ENCODE measurements at places on chromosomes 6 and 20.
A peak's percentile ranks its signal among the peaks of the same experiment; 100 is the strongest.

- DNase-seq, result no peak
Measured at GRCh38 chr20:34389206-34389953, 26.3 kb downstream of the ITCH start.

GRCh38 chr6:159602431-159603041, 90.5 kb downstream of the SOD2 start:
- no peak for DNase-seq

- no peak for DNase-seq
Measured at GRCh38 chr20:24990810-24991252, 1.7 kb downstream of the APMAP start.

- no peak for DNase-seq
Measured at GRCh38 chr6:155378276-155378675, 64.0 kb upstream of the TFB1M start.

GRCh38 chr20:50042370-50043313, 59.9 kb downstream of the SNAI1 start:
- no peak for DNase-seq

DNA sequence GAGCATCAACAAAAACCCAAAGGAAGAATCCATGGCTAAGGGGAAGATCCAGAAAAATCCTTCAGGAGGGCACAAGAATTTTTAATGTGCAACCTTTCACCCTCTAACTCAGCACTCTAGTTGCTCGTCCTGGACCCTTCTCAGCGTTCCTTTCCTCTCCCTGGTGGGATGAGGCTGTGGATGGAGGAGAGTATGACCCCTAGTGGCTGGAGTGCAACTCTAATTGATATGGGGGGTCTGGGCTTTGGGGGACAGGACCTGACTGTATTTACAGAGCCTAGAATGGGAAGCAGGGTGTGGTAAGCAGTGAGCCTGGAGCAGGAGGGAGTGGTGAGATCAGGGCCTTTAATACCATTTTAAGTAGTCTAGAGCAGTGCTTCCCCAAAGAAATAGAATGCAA, 83.9 kb upstream of the CEP85L start:
- DNase-seq, result no peak

DNA sequence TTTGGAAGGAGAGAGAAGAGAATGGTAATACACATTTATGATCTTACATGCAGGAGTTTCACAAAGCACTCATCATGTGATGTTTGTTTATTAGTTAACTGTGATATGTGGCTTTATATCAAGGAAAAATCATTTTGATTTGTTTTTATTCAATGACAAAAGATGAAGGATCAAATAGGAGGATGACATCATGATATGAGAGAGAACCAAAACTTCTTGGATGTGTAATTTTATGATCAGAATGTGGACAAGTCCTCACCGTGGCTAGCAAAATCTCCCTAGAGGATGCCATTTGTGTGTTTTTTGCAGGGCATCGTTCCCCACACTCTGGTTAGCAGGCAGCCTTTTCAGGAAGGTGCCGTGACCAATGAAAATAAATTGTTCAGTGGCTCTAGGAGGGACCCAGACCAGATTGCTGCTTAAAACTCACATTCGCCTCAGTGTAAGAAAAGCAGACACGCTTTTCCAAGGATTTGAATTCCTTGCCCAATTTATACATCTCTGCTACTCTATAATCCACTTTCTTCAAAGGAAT, 552.7 kb downstream of the NKAIN2 start:
- DNase-seq, result no peak

DNA sequence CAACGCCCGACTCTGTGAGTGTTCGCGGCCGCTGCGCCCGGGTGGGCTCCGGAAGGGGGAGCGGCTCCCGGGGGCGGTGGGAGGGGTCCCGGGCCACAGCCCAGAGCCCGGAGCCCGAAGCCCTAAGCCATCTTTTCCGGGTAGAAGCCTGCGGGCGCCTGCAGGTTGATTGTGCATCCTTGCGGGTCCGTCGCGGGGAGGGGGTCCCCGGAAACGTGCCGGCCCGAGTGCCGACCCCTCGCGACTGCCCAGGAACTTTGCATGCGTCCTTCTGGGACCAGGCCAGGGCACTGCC, 413 bp downstream of the PTPRA start:
- DNase-seq, result no peak

GRCh38 chr6:155341130-155341828, 27.0 kb upstream of the TFB1M start:
- DNase-seq, result peak; percentile 44

DNA sequence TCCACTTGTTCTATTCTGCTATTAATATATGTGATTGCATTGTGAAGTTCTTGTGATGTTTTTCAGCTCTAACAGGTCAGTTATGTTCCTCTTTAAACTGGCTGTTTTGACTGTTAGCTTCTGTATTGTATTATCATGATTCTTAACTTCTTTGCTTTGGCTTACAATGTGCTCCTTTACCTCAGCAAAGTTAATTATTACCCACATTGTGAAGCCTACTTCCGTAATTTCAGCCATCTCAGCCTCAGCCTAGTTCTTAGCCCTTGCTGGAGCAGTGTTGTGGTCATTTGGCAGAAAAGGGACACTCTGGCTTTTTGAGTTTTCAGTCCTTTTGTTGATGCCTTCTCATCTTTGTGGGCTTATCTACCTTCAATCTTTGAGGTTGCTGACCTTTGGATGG, 440.2 kb downstream of the TBC1D32 start:
- no peak for DNase-seq

DNA sequence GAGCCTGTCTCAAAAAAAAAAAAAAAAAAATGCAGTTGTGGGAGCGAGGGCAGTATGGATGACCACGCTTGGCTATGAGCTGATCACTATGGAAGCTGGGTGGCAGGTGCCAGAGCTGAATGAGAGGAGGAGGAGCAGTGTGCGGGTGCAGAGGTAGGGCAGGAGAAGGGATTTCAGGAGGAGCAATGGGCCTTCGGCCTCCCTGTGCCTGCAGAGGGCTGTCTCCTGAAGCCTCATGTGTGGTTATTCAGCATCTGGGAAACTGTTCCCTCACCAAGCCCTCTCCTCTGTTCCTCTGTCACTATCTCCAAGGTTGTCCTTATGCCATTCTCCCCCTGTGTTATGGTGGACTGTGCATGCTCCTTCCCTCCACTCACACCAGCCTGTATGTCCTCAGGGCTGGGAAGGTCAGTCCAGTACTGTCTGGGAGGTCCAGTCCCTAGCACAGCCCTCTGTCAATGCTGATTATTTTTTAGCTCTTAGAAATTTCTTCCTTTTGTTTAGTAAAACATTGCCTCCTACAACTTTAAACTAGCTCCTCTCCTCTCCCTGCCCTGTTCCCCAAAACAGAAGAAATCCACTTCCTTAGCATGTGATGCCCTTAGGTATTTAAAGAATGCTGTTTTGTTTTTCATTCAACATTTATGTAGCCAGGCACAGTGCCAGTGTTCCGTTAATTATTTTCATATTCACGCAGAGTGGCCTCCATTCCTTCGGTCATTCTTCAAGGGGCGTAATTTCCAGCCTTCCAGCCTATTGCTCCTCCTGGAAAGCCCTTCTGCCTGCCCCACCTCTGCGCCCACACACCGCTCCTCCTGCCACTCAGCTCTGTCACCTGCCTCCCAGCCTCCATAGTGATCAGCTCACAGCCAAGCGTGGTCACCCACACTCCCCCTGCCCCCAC, 48.9 kb downstream of the CNBD2 start:
- DNase-seq, result peak; percentile 40

DNA sequence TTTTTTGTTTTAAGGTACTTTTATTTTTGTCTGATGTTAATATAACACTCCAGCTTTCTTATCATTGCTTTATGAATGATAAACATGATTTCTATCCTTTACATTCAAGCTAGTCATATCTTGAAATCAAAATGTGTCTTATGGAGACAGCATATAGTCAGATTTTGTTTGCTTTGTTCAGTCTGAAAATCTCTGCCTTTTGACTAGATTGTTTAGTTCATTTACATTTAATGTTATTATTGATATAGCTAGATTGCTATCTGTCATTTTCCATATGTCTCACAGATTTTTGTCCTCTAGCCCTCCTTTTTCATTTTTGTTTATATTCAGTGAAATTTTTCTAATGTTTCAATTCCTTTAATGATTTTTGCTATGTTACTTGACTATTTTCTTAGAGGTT, 332.8 kb downstream of the SMOC2 start:
- DNase-seq, result no peak

GRCh38 chr6:104525677-104526322, 333.9 kb downstream of the HACE1 start:
- DNase-seq, result peak; percentile 17

GRCh38 chr6:14665827-14666724, 548.5 kb downstream of the CD83 start:
- peak; percentile 79 for DNase-seq

DNA sequence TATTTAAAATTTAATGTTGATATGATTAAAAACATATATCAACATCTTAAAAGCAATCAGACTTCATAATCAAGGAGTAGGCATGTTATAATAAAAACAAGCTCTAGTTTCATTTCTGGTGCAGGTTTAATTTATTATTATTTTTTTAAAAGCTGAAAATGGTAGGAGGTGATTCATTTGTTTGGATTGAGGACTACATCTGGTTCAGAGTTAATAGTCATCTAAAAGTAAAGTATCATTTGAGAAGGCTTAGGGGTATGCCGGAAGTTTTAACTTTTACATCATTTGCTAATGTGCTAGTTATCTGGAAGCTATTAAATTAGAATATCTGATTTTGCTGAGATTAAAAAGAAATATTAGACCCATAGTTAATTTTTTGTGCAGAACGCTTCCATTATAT, 169.5 kb upstream of the LAMA2 start:
- peak; percentile 27 for DNase-seq

DNA sequence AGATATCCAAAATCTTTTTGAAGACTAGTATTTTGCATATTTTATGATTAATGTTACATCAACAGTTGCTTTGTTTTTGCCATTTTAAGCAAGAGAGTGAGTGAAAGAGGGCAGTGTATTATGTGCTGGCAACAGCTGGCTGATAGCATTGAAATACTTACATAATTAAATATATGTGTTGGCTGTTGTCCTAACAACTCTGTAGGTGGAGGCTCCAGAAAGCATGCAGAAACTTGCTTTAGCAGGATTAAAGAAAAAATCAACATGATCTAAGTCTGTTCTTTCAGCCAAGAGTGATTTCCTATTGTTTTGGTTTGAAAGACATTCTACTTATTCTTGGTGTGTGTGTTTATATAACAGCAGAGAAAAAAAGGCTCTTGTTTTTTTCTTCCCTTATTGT, 127.5 kb downstream of the CDKAL1 start:
- DNase-seq, result no peak

- DNase-seq, result peak; percentile 46
Measured at GRCh38 chr6:18501663-18502013, 114.5 kb downstream of the RNF144B start.

DNA sequence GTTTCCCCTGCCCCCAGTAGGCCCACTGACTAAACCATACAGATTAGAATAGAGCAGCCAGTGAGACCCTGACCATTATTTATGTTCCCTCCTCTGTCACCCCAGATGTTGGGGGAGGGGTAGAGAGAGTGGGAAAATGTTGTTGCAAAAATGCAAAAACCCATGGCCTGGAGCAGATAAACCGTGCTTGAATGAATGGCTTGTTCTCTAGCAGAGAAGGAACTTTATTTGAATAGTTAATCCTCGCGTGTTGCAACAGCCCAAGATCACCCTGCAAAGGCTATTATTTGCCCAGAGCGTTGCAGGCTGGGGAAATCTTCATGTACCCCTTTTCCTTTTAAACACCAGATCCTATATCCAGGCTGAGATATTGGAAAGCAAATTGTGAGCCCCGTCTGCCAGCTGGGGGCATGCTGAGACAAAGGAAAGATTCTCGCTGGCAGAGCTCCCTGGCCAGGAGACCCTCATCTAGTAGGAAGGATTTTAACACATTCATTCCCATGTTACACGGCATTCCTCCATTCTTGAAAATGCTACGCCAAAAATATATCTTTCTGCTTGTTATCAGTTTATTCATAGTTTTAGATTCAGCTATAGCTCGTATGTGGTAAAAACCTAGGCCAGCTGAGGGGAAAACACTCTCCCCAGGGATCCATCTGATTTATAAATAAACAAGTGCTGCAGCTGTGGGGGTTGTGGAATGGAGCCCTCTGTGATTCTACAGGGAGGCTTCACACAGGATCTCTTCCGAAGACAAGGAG, 53.0 kb downstream of the LINC00237 start:
- no peak for DNase-seq

GRCh38 chr6:87772597-87773530, 70.8 kb upstream of the AKIRIN2 start:
- DNase-seq, result no peak

- no peak for DNase-seq
Measured at GRCh38 chr6:6243846-6244245, 76.6 kb downstream of the F13A1 start.

DNA sequence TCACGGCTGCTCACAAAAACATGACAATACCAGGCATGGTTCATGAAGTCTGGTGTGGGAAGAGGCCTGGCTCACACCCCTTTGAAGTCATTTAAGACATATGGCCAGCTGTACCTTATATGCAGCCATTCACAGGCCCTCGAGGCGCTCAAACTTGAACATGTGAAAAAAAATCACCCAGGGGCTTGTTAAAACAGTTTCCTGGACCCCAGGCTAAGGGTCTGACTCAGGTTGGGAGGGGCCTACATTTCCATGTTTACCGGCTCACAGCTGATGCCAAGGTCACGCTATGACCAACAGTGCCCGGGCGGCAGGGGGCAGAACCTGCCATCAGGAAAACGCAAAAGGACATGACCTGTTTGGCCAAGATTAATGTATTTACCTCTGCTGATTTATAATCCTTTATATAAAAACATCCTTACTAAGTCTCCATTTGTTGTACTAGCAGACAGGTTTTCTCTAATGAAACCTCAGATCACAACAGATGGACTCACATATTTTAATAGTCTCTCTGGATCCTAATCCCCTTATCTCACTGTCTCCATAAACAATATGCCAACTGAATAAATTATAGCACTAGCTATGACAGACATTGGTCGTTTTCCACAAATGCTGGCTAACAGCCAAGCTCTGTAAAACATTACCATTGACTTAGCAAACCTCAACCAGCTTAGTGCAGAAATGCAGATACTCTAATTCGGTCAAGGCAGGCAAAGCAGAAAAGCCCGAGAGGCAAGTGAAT, 19.9 kb downstream of the EZR start:
- peak; percentile 28 for DNase-seq

GRCh38 chr20:22288957-22289356, 295.4 kb downstream of the FOXA2 start:
- DNase-seq, result no peak

- no peak for DNase-seq
Measured at GRCh38 chr6:24089736-24090135, 36.3 kb upstream of the NRSN1 start.

- DNase-seq, result no peak
Measured at GRCh38 chr20:45670139-45670538, at the start of gene WFDC11. Gene WFDC11, minus strand, starts transcription at chr20:45670239. Its CDS starts 19,639 bp downstream, at chr20:45650600.

DNA sequence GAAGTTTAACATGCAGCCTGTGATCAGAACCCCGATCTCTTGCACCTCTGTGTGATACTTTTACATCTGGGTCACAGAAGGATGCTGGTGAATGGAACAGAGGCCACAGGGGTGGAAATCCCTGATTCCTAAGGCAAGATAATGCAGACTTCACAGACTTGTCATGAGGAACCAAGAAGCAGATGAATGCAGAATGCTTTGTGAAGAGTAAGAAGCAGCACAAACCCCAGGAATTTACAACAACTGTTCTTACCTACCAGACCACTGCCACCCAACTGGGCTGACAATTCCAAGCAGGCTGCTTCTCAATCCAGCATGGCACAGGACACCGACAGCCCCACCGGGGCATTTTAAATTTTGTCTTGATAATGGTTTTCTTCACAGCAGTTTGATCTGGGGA, 113.2 kb upstream of the CD93 start:
- DNase-seq, result no peak

- DNase-seq, result no peak
Measured at GRCh38 chr6:43758617-43759050, 11.4 kb upstream of the VEGFA start.

- no peak for DNase-seq
Measured at GRCh38 chr6:94443701-94444100, 1024.3 kb upstream of the EPHA7 start.

Data from AG09309 (cell line).